ENCODE measurements at places on chromosomes 6 and 20. TPM values are rescaled to one million over a fixed set of nuclear protein-coding genes. Genes with fewer than 3 reads are reported as not detected.

NDUFAF5 gene
- total RNA-seq: 27.0 TPM

KCNS1 gene
- total RNA-seq: not detected

CCN6 gene
- not detected for total RNA-seq

TCP11 gene
- not detected for total RNA-seq

CUL7 gene
- total RNA-seq: 11.0 TPM

CGA gene
- not detected for total RNA-seq

ADGB gene
- total RNA-seq: not detected
